ENCODE measurements at places on chromosomes 4 and X.

- no peak for DNase-seq
Observed at GRCh38 chrX:123590842-123591486, 141.9 kb downstream of the THOC2 start.

DNA sequence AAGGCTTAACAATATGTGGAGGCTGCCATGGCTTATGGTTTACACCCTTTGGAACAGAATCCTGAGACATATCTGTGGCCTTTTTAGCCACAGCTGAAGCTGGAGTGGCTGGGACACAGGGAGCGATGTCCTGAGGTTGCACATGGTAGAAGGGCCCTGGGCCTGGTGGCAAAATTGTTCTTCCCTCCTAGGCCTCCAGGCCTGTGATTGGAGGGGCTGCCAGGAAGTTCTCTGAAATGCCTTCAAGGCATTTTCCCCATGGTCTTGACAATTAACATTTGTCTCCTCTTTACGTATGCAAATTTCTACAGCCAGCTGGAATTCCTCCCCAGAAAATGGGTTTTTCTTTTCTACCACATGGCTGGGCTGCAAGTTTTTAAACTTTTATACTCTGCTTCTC lies 39.1 kb upstream of the MAGEA8 start:
- no peak for DNase-seq

- no peak for DNase-seq
Observed at GRCh38 chrX:150913511-150913910, 15.0 kb upstream of the CD99L2 start.

DNA sequence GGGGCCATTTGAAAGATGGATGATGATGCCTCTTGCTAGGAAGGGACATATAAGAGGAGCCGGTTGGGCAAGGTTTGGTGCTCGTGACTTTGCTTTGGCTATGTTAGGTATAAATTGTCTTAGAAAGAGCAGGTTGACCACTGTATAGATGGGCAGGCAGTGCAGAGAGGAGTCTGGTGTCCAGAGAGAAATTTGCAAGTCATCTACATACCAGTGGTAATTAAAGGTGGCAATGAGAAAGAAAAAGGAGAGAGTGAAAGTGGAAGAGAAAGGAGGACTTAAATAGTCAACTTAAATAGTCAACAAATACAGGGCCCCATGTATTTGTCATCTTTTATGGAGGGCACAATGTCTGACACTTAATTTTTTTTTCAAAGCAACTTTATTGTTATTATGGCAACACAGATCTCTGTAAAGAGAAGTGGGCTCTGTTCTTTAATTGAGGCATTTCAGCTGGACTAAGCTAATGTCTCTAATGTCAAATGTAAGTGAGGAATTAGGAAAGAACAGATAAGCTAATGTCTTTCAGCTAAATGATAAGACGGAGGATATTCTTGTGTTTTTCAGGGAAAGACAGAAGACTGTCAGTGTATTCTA lies 75.4 kb upstream of the ANXA3 start:
- DNase-seq = no peak

GRCh38 chr4:56330691-56331090 lies 56.6 kb downstream of the AASDH start:
- DNase-seq = no peak

- no peak for DNase-seq
Observed at GRCh38 chr4:132592850-132593249, 556.2 kb upstream of the PCDH10 start.

DNA sequence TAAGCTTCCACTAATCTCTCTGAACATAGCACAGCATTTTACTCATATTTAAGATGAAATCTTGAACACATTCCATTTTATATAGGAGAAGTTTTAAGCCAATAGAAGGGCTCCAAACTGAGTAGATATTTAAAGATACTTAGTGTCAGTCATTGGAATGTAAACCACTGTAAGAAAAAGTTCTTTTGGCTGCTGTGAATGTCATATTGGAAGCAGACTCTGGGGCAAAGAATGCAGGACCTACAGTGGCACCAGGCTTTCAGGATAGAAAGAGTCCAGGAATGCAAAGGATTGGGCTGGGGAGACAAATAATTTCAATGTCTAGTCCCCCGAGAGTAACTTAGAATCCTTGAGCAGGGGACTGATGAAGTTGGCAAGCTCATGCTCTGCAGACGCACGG lies 1047.7 kb downstream of the STIM2 start:
- no peak for DNase-seq

- DNase-seq = no peak
Observed at GRCh38 chr4:8262637-8263322, 6.8 kb upstream of the HTRA3 start.

- no peak for DNase-seq
Observed at GRCh38 chr4:21367567-21367966, 581.0 kb downstream of the KCNIP4 start.

- no peak for DNase-seq
Observed at GRCh38 chrX:67570839-67571238, 27.0 kb downstream of the AR start.

- no peak for DNase-seq
Observed at GRCh38 chr4:71923070-71923469, 108.7 kb upstream of the NPFFR2 start.

GRCh38 chr4:163568843-163569242 lies 74.4 kb downstream of the TMA16 start:
- no peak for DNase-seq

DNA sequence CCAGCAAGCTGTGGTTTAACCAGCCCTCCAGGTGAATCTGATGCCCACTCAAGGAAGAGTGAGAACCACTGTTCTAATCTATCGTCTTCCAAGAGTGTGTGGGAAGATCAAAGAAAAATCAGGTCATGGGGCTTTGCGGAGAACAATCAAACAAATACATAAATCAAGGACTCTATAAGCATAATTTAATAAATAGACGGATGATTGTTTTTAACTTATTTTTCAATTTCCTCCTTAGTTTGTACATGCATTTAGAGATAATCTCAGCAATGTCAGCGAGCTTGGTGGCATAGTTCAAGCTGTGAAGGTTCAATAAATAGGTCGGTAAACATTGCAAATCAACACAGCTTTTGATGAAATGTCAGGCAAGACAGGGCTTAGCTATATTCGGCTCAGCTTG lies 84.9 kb downstream of the DMD start:
- DNase-seq = no peak

GRCh38 chr4:79050541-79050880 lies 111.3 kb upstream of the PAQR3 start:
- DNase-seq = no peak

Measured in HL-60 (cell line).